ENCODE measurements at places on chromosomes 2 and 18. TPM values are rescaled to one million over a fixed set of nuclear protein-coding genes. Genes with fewer than 3 reads are reported as not detected.

DNA sequence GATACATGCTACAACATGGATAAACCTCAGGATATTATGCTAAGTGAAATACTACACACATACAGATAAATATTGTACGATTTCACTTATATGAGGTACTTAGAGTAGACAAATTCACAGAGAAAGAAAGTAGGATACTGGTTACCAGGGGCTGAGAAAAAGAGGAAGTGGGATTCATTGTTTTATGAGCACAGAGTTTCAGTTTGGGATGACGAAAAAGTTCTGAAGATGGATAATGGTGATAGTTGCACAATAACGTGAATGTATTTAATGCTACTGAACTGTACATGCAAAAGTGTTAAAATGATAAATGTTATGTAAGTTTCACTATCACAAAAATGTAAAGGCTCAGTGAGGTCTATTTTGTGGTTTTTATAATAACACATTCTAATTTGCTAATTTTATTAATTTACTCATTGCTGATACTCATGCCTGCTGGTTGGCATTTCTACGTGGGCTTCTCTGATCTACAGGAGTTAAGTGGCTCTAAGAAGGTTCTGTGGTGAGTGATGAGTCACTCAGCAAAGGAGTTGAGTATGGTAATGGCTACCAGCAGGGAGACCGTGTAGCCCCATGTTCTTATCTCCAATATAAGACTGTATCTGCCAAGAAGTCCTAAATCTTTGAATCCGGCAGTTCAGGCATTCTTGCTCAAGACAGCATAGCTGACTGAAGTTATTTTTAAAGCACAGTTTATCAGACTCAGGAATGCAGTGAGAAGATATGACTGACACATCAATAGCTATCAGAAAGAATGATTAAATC is 41.1 kb downstream of the UPP2 start:
- no peak for DNase-seq

DNA sequence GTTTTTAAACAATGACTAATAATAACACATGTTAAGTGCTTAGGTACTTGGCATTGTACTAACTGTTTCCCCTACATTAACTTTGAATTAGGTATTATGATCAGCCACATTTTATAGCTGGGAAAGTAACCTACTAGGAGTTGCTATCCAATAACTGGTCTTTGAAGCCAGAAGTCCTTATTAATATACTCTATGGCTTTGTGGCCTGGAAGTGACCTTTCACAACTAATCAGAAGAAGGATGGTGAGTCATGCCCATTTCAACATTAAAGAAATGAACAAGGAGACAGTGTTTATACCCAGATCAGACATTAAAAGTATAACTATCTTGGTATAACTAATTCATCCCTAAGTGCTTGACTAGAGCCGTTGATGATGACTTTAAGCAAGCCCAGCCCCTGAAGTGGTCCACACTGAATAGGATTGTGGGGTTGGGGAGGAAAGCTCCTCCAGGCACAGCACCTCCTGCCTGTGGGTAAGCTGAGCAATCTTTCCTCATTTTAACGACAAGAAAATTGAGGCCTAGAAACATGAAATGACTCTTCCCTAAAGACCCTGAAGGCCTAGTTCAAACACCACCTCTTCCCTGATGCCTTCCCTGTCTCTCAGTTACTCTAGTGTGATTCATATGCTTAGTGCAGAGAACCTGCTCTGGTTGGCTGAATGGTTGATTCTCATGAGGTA is 71.6 kb upstream of the RFX8 start:
- no peak for DNase-seq

- DNase-seq, result no peak
Observed at GRCh38 chr2:216618785-216619184, 14.4 kb upstream of the IGFBP2 start.

Gene MERTK
- total RNA-seq, result 6.3 TPM

DNA sequence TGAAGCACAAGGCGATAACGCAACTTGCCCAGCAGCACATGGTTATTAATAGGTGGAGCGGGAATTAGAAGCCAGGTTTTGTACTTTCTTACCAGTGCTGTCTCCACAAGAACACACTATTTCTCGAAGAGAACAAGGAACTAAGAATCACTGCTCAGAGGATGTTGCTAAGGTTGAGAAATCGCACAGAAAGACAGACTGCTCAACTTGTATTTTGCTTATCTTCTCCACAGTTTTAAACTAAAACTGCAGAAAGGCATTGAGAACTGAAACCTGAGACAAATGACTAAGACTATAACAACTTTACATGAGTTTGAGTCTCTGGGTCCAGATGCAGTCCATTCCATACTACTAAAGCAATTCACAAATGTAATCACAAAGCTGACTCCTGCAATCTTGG is 6.2 kb downstream of the PRKD3 start:
- DNase-seq, result no peak

Gene ARHGEF33
- 4.0 TPM for total RNA-seq

DNA sequence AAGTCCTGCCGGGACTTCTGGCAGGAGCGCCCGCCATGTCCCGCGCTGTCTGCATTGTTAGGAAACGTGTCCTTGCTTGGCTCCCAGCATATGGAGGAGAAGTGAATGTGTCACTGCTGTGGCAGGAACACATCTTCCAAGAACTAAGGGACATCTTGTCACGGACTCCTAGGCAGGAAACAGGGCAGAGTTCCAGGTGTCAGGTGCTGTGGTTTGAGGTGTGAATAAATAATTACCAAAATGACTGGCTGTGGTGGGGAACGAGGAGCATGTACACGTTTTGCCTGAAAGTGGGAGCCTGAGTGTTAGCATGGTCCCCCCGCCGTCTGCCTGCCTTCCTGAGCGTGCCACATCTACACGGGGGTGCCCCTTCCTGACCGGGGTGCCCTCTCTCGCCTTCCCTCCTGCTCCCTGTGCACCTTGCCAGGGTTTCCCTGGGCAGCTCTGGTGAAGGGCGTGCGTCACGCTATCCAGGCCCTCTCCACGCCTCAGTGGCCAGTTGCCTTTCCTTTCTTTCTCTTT is 237.5 kb downstream of the LDLRAD4 start:
- DNase-seq, result no peak

DNA sequence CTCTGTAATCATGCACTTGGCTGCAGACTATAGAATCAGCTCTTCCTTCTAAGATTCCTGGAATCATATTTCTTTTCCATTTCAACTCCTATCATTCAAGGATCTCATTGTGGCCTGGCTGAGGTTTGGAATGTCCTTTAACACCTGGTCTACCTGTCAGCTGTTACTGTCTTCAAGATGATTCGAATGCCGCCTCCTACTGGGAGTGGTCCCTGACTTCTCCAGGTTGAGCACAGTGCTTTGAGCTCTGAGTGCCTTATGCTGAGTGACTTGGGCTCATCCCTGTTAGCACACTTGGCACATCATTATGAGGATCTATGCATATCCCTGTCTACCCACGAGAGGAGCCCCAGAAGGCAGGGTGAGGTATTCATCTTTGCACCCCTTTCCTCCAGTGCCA is 87.6 kb downstream of the MARCHF4 start:
- DNase-seq, result no peak

DNA sequence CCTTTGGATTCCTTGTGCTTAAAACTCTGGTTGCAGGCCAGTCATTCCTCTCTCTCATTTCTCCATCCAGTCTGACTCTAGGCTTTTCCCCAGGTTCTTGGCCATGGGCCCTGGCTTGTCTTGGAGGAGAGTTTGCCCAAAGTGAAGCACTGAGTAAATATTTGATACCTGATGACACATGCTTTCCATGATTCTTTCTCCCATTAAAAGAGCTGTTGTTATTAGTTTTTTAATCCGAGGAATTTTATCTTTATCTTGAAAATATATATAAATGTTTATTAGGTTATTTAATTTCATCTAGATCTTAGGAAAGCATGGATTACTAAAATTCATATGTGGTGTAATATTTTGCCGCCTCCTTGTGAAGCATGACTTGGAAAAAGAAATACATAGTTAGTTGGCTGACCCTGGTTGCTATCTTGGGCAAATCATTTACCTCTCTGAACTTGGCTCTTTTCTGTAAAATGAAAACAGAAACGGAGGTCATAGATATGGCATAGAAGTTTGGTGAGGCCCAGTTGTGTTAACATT is 650.1 kb downstream of the SLC4A3 start:
- peak; percentile 68 for DNase-seq

GRCh38 chr18:79302120-79302519 is 93.6 kb upstream of the NFATC1 start:
- DNase-seq, result no peak

GRCh38 chr18:6487968-6488367 is 73.3 kb upstream of the L3MBTL4 start:
- DNase-seq, result no peak

DNA sequence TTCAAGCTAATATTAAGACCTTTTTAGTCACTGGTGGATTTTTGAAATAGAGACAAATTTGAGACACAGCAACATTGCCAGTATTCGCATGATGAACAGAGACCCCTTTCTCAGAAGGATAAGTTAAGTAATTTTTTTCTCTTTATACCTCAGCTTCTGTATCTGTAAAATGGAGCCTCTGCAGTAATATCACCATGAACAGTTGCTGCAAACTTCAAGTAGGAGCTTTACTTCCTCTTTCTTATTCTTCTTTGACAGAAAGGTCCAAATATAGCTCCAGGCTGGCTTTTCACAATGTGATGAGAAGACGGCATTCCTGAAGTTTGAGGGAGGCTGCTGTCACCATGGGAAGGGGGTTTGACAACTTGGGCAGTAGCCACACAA is 158.7 kb downstream of the TDRD15 start:
- no peak for DNase-seq

DNA sequence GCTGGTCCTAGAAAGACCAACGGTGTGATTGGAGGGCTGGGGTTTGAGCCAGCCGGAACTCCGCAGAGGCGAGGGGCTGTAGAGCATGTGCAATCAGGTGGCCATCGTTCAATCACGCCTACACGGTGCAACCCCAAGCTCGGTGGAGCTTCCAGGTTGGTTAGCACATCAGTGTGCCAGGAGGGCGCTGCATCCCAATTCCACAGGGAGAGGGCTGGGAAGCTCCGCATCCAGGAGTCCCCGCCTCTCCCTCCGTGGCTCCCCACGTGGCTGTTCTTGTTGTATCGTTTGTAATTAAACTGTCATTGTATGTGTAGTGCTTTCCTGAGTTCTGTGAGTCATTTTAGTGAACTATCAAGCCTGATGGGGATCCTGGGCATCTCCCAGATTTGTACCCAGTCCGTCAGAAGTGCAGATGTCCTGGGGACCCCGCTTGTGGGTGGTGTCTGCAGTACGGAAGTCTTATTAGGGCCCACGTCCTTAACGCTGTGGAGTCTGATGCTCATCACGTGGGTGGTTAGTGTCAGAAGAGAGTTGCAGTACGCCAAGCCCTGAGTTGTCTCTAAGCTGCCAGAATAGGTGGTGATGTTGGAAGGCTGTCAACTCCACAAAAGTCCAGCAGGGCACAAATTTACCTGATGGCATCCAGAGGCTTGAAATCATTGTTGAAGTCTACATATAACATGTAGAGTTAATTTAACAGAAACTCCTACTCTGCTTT is 20.6 kb upstream of the AMMECR1L start:
- DNase-seq, result no peak

Gene SLC39A6
- total RNA-seq, result 39.5 TPM

Gene SLC16A14
- 9.9 TPM for total RNA-seq

Data from tongue (tissue), 3 donors.